Stimulated activated CD8-positive, alpha-beta memory T cell treated with anti-CD3 and anti-CD28 coated beads, Interleukin-15, amount 100 ng/mL, for 1 hour (primary cell): ENCODE measurements at places on chromosomes 1 and 21.

DNA sequence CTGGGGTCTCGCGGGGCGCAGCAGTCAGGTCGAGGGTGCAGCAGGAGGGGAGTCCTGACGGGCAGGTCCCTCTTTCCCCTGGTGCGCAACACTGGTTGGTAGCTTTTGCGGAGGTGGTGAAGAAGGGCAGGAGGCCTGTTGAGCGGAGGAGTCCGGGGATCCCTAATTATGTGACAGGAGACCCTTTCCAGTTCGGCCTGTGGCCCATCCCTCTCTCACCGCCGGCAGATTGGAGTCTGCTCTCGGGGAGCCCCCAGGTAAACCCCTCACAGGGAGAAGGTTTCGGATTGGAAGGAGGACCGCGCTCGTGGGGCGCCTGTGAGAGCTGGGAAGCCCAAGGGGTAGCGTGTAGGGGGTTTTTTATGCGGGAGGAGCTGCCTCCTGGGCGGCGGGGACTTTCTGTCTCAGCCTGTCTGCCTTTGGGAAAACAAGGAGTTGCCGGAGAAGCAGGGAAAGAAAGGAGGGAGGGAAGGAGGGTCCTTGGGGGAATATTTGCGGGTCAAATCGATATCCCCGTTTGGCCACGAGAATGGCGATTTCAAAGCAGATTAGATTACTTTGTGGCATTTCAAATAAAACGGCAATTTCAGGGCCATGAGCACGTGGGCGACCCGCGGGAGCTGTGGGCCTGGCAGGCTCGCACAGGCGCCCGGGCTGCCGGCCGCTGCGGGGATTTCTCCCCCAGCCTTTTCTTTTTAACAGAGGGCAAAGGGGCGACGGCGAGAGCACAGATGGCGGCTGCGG lies 9.5 kb downstream of the SIM2 start:
- DNase-seq = no peak

- DNase-seq = no peak
These were observed 13.7 kb downstream of the MEGF6 start for GRCh38 chr1:3597599-3597964.

GRCh38 chr1:157771661-157772425 lies 5.1 kb downstream of the FCRL2 start:
- DNase-seq = no peak

DNA sequence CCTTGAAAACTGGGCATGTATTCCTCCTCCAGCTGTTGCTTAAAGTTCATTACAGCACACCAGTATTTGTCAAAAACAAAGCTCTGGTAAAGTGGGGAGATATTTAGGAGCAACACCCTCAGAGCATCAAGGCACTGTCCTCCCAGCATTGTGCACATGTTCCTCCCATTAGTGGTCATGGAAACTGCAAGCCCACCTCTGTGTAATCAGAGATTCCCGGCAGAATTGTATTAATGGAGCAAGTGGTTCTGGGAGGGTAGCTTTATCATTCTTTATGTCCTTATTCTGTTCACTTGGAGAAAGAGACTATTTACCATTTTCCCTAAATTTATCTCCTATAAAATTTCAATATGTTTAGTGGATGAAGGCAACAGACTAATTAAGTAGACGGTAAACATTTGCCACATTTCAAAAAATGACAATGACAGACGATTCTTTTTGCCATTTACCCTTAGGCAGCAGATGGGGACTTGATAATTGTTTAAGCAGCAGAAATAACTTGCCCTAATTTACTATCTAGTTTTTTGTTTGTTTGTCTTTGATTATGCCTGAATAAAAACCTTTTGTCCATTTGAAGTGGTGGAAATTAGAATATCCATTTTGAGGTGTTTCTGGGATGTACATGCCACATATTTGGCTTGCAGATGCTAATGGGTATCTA lies 289.6 kb upstream of the ST6GALNAC5 start:
- DNase-seq = no peak

DNA sequence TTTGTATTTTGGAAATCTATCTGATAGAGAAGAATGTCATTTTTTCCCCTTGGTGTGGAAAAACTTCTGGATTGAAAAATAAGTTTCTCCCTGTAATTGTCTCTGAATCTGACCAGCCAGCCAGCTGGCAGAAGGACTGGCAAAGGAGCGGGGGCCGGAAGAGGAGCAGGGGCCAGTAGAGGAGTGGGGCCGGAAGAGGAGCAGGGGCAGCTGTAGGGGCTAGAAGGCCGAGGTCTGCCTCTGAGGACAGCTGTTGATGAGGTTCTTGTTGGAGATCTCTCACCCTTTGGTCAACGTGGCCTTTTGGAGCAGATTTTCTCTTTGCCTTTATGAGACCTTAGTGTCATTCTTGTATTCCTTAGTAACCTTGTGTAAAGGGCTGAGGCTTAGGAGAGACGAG lies 121.8 kb downstream of the GALNT2 start:
- no peak for DNase-seq

DNA sequence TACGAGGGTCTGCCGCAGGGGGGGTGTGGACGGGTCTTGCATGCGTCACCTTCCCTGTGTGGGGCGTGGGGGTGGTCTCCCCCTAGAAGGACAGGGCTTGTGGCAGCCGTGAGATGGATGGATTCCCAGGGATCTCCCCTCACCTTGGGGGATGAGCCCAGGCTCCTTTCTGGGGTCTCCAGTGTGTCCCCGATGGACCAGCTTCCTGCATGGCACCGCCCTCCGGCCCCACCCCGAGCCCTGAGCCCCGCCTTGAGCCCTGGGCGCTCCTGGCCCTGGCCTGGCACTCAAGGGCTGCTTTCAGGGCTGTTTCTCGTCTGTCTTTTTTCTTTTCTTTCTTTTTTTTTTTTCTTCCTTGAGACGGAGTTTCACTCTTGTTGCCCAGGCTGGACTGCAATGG lies 59.5 kb downstream of the SKI start:
- DNase-seq = no peak

GRCh38 chr1:179589509-179589908 lies 2.1 kb upstream of the TDRD5 start:
- no peak for DNase-seq

DNA sequence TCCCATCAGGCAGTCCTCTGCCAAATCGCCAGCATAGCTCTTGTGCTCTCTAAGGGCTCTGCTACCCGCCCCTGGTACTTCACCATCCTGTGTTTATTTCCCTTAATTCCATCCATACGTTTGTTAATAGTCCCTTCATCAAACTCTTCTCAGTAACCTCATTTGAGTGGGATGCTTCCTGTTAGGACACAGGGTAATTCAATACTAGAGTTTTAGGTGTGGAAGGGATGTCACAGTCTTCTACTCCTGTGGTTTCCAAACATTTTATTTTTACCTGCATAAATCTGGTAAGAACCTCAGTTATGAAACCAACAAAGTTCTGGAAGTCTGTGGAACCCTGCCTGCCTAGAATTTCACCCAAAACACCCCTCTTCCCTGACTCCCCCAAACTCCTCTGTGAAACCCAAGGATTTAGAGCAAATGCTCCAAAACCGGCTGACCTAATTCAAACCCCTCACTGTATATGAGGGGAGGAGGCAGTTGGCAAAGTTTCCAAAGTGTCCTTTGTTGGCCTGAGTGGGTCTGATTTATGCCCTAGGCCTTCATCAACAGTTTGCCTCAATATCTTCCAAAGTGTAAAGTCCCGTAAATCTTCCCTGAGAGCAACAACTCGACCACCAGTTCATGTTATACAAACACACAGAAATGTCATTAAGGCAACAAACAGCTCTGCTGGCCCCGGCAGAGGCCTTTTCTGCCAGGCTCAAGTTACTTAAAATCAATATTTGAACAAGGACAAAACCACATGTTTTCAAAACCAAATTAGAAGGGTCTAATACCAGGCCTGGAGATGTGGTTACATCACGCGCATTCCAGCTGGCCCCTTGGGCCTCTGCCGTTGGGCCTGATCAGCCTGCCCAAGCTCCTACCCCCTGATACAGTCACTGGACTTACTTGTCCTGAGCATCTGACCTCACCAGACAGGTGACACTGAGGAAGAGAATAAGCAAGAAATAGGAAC lies 82.4 kb upstream of the FGGY start:
- DNase-seq = no peak

- DNase-seq = no peak
These were observed 94.1 kb downstream of the CLDN17 start for GRCh38 chr21:30072496-30072895.

DNA sequence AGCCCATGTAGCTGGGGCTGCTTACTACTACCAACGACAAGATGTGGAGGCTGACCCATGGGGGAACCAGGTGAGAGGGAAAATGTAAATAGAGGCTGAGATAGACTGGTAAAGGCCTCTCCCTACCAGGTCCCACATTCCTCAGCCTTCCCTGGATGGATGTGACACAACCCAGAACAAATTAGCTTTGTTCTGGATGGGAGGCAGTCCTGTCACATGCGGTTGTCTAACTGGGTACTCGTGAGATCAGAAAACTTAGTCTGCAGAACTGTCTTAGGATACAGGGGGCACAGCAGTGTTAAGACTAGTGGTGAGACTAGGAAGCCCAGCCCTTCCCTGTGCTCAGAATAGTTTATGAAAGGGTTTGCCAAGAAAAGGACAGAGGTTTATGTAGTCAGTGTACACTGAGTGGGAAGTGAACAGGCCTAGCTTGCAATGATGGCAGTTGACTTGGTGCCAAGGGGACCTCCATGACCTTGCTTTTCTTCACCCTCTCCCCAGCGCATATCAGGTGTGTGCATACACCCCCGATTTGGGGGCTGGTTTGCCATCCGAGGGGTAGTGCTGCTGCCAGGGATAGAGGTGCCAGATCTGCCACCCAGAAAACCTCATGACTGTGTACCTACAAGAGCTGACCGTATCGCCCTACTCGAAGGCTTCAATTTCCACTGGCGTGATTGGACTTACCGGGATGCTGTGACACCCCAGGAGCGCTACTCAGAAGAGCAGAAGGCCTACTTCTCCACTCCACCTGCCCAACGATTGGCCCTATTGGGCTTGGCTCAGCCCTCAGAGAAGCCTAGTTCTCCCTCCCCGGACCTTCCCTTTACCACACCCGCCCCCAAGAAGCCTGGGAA lies 8.4 kb downstream of the MMACHC start:
- no peak for DNase-seq

- DNase-seq = no peak
These were observed 470 bp downstream of the TNR start for GRCh38 chr1:175742790-175743459.

- DNase-seq = no peak
These were observed 488 bp upstream of the ADAMTS1 start for GRCh38 chr21:26845759-26846035.

GRCh38 chr1:119375366-119375765 lies 6.8 kb downstream of the HAO2 start:
- DNase-seq = no peak

GRCh38 chr1:109272831-109273547 lies 10.0 kb downstream of the PSRC1 start:
- DNase-seq = no peak

DNA sequence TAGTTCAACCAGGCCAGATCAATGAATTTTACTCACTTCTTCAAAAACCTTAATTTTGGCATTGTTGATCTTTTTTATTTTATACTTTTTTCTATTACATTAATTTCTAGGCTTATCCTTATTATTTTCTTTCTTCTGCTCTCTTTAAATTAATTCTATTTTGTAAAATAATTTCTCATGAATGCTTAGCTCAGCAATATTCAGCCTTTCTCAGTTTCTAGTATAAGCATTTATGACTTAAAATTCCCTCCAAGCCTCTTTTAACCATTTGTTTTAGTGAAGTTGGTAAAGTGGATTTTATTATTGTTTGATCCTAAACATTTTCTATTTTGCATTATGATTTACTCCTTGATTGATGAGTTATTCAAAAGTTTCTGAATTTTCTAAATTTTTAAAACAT lies 20.6 kb upstream of the SAMD13 start:
- DNase-seq = no peak

DNA sequence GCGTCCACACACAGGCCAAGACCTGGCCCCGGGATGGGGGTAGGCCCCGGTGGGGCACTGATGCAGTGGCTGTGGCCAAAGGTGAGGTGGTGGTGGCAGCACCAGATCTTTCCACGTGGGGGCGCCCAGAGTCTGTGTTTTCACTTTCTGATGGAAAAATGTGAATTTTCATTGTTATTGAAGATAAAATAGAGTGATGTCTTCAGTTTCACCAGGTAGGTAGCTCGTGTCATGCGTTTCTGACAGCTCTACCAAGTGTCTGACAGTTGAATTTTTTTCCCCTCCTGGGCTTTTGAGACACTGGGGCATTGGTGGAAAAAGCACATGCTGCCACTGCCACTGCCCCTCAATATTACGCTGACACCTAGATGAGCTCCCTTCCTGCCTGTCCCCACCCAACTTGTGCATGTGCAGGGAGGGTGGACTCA lies 40.0 kb upstream of the MAGOH start:
- peak; percentile 59 for DNase-seq
